Foreskin keratinocyte (primary cell): ENCODE measurements at places on chromosomes 11 and 22.

GRCh38 chr11:46422588-46422987, 31.0 kb upstream of the CHRM4 start:
- no peak for DNase-seq

- no peak for DNase-seq
Observed at GRCh38 chr11:134040386-134041302, 28.2 kb upstream of the JAM3 start.

- no peak for DNase-seq
Observed at GRCh38 chr22:48264586-48264985, 1502.1 kb downstream of the TBC1D22A start.

- no peak for DNase-seq
Observed at GRCh38 chr22:35997438-35997837, 31.2 kb downstream of the RBFOX2 start.

- no peak for DNase-seq
Observed at GRCh38 chr11:4677948-4678347, 19.7 kb downstream of the OR51E2 start.

DNA sequence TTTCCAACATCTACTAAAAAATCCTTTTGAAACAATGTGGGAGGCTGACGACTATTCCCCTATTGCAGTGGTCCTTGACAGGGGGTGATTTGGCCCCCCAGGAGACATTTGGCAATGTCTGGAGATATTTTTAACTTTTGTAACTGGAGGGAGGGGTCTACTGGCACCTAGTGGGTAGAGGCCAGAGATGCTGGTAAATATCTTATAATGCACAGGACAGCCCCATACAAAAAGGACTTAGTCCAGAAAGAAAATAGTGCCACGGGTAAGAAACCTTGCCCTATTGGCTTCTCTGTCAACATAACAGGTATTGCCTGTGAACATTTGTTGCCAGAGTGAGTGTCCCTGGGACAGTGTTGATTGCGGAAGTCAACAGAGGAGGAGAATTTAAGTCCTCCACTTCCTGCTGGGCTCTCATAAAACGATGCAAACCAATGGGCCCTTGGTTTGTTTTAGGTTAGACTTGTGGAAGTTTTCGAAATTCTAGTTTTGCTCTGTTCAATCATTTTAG, 101.6 kb downstream of the MAML2 start:
- no peak for DNase-seq

GRCh38 chr22:36360871-36361383, 26.8 kb downstream of the MYH9 start:
- no peak for DNase-seq

GRCh38 chr11:86594746-86595145, 77.7 kb downstream of the ME3 start:
- DNase-seq = no peak

DNA sequence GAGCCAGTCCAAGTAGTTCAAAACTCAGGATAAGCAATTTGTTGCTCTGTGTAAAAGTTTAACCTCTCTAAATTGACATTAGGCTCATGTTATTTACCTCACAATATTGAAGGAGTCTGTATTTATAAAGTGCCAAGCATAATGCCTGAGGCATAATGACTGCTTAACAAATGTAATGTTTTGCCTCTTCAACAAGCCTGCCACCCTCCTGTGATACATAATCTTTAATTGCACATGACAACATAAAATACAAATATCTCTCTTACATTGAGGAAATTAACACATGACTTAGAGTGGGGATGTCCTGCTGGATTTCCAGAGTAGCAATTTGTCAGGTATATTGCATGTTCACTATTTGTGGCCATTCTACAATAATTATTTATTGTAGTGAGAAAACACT, 469.2 kb upstream of the ANO5 start:
- no peak for DNase-seq

GRCh38 chr11:7569044-7569443, 55.2 kb downstream of the PPFIBP2 start:
- no peak for DNase-seq

DNA sequence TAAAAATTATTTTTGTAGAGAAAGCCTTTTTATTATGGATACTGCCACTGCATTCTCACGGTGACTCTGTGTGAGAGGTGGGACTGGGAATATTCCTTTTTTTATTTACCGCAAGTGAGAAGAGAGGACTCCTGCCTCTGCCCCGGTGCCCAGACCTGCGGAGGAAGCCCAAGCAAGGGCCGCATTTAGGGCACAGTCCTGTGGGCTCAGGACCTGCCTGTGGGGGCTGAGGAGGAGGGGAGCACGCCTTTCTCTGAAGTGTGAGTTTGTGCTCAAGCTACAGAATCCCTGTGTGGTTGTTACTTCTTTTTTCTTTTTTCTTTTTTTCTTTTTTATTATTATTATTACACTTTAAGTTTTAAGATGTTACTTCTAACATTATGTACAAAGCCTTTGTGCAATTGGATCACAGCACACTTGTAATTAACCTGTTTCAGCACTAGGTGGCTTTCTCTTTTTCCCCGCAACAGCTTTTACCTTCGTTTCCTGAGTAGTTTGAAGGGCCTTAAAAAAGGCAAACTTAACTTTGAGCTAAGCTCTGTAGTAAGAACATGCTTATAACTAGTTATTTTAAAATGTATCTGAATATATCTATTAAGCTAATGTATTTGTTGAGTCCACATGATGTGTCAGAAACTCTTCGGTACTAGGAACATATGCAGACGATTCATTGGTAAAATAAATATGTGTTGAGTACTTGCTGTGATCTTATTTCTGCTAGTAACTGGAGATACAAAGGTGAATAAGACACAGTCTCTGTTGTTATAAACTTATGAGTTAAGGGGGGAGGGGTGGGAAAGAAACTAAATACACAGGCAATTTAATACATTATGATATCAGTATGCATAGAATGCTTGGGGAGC, 18.3 kb downstream of the AMOTL1 start:
- no peak for DNase-seq

DNA sequence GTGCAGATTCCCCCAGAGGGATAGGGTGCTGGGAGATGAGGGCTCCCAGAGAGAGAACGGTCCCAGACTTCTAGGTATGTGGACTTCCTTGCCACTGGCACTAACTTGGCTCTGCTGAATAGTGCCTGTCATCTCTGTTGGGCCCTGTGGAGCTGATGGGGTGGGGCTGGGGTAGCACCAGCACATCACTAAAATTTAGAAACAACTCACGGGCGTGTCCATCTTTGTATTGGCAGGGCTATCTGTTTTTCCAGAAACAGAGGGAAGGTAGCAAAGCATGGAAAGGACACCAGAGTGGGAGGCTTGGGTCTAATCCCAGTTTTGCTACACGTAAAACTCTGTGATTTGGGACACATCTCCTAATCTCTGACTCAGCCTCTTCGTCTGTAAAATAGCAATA, 25.8 kb downstream of the SWAP70 start:
- no peak for DNase-seq

DNA sequence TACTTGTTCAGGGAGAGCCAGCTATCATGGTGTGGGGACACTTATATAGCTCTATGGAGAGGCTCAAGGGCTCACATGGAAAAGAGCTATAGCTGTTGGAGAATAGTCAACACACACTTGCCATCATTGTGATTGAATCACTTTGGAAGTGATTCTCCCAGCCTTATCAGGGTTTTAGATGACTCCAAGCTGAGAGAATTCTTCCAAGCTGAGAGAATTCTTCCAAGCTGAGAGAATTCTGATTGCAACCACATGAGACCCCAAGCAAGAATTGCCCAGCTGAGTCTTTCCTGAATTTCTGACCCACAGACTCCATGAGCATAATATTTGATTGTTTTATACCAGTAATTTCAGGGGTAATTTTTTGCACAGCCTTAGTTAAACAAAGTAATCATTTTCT, 1318.3 kb upstream of the RAG2 start:
- no peak for DNase-seq

GRCh38 chr11:36098853-36099375, 155.1 kb downstream of the LDLRAD3 start:
- no peak for DNase-seq

DNA sequence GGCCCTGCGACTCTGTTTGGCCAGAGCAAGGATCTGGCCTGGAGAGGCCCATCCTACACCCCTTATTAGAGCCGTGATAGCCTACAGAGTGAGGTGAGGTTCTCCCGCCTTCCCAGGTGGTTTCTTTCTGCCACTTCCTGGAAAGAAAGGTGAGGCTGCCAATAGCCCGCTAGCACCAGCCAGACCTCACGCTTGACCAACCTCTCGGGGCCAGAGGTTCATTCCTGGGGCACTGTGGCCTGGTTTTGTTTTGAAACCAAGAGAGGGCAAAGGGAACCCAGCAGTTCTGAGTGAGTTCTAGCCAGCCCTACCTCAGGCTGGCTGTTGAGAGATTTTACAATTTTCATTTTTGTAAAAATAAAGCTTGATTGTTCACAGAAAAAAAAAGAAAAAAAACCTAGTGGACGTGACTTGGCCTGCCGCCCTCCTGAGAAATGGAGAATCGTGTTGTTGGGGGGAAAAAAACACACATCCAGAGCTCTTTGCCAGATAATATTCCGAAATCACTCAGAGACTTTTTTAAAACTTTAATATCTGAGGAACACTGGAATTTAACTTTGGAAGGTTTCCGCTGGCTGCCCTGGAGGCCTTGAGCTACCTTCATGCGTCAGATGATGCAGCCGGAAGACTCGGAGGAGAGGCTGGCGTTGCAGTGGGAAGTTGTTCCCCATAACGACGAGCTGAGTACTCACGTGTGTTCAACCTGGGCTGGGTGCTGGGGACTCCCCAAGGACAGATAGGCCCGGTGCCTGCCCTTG, 84.5 kb downstream of the BCR start:
- no peak for DNase-seq

DNA sequence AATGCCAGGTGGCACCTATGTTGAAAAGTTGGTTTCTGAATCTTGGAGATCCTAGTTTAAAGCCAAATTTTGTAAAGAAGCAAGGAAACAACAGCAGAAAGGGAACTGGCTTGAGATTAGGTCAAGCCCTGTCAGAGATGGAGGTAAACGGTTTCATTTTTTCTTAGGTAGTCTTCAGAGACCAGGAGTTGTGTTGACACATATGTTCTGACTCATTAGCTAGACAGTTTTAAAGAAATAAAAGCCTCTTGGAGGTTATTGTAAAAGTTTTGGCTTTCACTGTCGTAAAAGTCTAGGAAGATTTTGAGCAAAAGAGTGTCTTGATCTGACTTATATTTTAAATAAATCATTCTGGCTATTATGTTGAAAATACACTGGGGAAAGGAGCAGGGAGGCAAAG, 151.5 kb upstream of the CTSC start:
- peak; percentile 51 for DNase-seq

- no peak for DNase-seq
Observed at GRCh38 chr11:126182787-126183445, 28.5 kb downstream of the RPUSD4 start.

DNA sequence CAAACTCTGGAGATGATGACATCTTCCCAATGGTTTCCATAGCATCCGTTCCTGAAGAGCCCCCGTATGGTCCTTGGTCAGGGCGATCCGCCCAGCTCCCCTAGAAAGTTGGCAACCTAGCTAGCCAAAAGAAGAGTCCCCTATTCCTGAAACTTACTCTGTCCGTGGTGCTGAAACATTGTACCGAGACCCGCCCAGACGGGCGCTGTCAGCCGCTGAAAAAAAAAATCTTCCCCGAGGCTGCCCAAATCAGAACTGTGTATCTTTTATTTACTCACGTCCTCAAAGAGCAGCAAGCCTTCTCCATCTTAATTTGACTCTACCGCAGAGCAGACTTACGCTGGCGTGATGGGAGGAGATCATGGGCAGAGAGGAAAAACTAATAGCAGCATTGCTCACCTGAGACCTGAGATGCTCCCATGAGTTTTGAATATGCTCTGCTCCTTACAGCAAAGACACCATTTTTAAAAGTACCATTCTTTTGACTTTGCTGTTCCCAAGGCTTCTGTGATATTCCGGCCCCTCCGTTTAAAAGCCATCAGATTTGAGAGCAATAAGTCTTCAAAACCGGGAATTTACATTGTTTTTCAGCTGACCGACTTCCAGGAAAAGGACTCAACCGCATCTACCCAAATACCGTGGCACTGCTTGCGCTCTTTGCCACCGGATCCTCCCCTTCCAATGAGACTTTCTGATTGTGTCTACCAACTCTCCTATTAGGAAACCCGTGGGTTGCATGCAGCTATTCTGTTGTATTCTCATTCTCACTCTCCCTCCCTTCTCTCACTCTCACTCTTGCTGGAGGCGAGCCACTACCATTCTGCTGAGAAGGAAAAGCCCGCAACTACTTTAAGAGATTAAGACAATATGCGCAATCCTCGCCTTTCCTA, at the start of gene SLC17A6:
SLC17A6 (plus strand) TSS at position 786 of the 890 bp plus-strand sequence. CDS start 153 bp downstream, outside the sequence.
- DNase-seq = peak; percentile 44
